ENCODE measurements at places on chromosomes 1 and 21.

GRCh38 chr1:15282810-15283474 is 35.9 kb downstream of the FHAD1 start:
- no peak for DNase-seq

- no peak for DNase-seq
Measured at GRCh38 chr1:192448026-192448578, 127.5 kb upstream of the RGS1 start.

- DNase-seq: no peak
Measured at GRCh38 chr1:23598424-23598823, 39.1 kb upstream of the ID3 start.

- no peak for DNase-seq
Measured at GRCh38 chr1:54121482-54122134, 31.2 kb downstream of the CDCP2 start.

DNA sequence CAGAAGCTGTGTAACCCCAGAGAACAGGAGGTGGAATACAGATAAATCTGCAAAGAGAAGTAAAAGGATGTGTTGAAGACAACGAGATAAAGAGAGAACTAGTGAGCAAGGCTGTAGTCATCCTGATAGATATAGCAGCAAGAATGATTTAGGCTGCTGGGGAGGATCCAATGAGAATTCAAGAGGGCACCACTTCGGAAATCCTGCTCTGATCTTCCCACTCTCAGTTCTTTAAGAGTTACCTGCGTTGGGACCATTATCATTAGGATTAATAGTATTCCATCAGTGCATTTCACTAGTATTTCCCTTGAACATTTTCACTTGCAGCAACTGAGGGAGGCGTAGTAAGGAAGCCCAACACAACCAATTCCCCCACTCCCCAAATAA is at the start of gene BRINP3:
Gene BRINP3, minus strand, starts transcription at position 103 of the 387 bp plus-strand sequence.
- no peak for DNase-seq

GRCh38 chr1:236938760-236939159 is 65.5 kb downstream of the MT1HL1 start:
- DNase-seq: no peak

DNA sequence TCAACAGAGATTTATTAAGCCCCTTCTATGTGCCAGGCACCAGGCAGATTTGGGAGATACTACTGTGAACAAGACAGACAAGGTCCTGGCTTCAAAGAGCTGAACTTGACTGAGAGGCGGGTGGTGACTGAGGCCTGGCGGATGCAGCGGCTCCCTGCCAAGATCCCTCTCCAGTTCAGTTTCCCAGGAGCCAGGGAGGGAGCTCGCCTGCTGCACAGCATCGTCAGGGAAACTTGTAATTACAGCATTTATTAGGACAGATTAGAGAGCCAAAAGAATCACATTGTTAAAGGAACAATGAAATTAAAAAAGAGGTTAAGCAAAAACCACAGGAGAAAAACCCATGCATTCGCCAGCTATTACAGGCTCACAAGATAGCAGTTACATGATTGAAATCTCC is 55.3 kb downstream of the ETS2 start:
- no peak for DNase-seq

Data from NCI-H187 (cell line).